ENCODE measurements at places on chromosomes 3 and 15.

- no peak for DNase-seq
These were observed 26.6 kb downstream of the EHD4 start for GRCh38 chr15:41945731-41946130.

DNA sequence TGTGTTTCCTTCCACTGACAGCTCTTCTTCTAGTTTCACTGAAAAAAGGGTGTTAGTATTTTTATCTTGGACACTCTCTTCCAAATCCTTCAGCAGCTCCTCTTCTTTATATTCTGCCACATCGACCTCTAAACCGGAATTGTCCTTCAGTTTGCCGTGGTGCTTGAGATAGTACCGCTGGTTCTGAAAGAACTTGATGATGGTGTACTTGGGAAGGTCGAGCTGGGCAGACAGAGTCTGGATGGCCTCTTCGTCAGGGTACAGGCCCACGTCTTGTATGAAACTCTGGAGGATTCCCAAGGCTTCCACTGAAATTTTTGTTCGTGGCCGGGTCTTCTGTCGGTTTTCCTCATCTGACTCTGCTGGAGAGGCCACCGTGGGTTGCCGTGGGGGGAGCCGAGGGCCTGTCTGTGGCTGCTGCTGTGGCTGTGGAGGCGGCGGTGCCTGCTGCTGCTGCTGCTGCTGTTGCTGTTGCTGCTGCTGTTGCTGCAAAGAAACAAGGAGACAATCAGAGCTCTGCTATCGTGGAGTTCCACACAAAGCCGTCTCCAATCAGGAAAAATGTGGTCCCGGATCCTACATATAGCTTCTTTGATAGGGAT is 75.8 kb downstream of the SATB1 start:
- DNase-seq = no peak

- no peak for DNase-seq
These were observed 28.2 kb upstream of the MGA start for GRCh38 chr15:41631880-41632470.

GRCh38 chr3:141557961-141558706 is 71.3 kb downstream of the RASA2 start:
- DNase-seq = no peak

All from stimulated activated CD4-positive, alpha-beta T cell treated with anti-CD3 and anti-CD28 coated beads, TNF-alpha, amount 100 ng/mL, for 24 hours (primary cell).